Glutamatergic neuron (in vitro differentiated cells): ENCODE measurements at places on chromosomes 5 and 9.

DNA sequence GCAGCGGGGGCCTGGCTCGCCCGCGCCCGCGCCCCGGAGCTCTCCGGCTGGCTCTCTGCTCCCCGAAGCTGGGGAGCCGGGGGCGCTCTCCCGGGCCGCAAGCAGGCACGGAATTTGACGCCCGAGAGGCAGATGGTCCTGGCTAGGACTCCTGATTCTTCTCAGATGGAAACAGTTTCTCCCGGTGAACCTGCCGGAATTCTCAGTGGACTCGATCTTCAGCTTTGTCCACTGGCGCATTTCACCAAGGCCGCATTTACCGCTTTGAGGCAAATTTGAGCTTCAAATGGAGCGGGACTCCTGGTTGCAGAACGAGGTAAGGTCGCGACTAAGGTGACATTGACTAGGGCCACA lies 305.7 kb upstream of the KCNN2 start:
- DNase-seq = no peak

DNA sequence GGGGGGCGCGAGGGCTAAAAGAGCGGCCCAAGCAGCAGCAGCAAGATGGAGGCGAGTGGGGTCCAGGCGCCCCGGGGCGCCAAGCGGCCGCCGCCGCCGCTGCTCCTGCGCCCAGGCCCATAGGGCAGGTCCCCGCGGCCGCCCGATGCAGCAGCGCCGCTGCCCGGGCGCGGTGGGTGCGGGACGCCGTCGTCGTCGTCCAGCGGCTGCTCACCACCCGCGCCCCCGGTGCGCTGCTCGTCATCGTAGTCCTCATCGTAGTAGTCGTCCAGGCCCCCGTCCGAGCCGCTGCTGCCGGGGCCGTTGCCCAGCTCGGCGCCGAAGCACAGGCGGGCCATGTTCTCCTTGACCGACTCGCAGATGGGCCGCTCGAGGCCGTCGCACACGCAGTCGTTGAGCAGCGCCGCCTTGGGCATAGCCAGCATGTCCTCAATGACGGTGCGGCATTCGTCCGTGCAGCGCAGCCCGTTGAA lies 1.5 kb downstream of the GAS1 start:
- peak; percentile 69 for DNase-seq

DNA sequence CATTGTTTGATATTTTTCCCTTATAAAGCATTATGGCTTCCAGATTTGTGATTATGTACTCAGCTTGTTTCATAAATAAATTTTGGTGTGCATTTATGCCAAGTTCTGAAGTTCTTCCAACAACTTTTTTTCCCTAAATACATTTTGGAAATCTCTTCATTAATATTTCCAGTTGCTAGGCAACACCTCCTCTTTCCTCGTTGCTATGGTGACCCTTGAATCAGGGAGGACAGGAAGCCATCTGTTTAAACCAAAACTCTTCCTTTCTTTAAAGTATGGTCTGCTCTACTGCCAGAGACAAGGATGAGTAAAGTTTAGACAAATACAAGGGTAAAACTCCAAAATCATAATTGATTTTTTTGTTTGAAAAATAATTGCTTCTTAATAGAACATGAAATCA lies 779.3 kb downstream of the CDH9 start:
- no peak for DNase-seq

- DNase-seq = no peak
Observed at GRCh38 chr9:136225366-136225747, 20.3 kb downstream of the QSOX2 start.

DNA sequence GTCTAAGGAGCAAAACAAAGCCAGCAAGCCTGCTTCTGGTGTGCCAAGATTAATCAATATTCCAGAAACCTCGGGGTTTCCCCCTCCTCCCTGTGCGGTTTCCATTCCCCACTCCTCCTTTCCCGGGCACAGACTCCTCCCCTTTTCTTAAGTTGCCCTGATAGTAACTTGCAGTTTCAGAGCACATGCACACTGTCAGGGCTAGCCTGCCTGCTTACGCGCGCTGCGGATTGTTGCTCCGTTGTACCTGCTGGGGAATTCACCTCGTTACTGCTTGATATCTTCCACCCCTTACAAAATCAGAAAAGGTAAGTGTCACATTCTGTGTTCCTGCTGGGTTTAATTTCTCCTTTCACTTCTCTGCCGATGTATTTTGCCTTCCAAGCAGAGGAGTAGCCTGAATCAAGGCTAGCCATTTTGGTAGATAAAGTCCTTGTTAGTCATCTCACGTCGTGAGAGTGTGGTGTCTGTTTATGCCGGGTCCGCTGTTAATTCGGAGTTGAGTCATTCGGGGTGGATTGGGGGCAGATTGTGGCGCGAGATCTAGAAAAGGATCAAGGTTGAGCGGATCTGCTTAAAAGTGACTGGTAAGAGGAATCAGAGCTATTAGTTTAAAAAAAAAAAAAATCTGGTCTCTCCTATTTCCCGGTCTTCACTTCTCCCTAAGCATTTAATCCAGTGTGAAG lies at the start of gene SLC1A3:
TSS of gene SLC1A3 (plus strand) at position 179 of the 686 bp plus-strand sequence. CDS start 1,818 bp downstream, outside the sequence.
- peak; percentile 25 for DNase-seq

DNA sequence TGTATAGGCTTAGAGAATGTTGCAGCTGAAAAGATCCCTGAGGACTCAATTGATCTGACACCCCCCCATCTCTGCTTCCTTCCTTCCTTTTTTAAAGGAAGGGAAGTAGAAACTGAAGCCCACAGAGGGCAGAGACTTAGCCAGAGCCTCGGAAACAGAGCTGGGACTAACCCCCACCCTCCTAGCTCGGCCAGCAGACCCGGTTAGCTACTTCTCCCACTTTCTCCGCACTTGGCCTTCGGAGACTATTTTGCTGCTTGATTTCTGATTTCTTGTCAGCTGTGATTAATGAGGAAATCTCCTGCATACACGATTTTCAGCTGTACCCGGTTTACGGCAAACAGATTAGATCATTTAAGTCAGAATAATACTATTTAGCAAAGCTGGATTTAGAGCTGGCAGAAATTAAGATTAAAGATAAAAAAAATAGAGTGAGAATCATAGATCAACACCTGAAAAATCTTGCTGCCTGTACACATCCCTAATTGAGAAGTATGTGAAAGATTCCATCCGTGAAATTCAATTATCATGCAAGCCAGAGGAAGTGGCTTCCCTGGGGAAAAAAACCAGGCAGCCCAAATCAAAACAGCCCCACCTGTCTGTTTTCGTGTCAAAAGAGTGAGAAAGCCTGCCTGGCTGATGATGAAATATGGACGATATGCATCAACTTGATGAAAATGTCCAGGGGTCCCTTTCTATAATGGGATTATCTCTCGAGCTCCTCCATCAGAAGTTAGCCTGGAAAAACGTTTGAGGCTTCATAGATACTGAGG lies 159.5 kb upstream of the SHB start:
- no peak for DNase-seq

DNA sequence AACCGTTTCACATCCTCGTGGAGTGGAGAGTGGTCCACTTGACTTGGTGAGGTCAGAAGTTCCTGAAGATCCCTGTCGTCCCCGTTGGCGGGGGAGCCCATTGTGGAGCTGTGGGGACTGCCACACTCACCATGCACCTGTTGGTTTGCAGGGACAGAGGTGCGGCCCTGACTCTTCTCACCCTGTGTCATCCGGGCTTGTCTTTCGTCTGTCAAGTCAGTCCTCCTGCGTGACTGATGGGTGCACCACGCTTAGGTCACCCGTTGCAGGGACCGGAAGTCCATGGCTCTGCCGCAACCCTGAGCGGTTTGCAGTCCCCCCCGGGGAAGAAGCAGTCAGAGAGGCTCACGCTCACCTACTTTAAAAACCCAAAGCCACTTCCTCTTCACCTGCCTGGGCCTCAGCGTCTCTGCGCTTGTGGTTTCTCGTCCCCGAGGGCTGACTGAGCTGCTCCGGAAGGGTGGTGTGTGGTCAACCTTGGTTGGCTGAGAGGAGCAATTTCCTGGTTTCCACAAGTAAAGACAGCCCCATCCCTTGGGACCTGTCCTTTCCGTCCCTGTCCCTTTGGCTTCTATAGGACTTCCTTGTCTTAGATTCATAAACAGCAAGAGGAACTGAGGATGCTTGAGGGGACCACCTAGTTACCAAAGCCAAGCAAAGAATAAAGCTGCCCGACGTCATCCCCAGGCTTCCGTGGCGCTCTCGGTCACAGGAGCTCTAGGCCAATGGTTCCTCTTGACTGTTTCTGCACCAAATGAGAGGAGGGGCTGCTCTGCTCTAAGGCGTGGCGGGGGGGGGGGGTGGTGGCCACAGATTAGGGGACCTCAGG lies 53.2 kb downstream of the USP20 start:
- no peak for DNase-seq

DNA sequence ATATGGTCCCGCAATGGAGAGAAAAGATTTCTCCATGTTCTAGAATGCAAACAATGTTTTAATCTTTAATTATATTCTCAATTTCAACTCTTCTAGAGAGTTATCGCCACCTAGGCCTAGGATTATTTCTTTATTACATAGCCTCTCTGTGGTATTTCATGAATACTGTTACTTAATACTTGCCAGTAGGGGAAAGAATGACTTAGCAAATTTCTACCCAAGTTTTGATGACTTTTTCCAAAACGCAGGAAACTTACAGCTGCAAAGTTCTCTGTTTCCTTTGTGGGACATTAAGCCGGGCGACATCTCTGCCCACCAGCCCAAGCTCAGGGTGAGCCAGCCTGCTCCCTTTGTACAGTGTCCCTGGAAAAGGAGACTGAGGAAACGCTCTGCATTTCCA lies 73.8 kb downstream of the MED27 start:
- no peak for DNase-seq

DNA sequence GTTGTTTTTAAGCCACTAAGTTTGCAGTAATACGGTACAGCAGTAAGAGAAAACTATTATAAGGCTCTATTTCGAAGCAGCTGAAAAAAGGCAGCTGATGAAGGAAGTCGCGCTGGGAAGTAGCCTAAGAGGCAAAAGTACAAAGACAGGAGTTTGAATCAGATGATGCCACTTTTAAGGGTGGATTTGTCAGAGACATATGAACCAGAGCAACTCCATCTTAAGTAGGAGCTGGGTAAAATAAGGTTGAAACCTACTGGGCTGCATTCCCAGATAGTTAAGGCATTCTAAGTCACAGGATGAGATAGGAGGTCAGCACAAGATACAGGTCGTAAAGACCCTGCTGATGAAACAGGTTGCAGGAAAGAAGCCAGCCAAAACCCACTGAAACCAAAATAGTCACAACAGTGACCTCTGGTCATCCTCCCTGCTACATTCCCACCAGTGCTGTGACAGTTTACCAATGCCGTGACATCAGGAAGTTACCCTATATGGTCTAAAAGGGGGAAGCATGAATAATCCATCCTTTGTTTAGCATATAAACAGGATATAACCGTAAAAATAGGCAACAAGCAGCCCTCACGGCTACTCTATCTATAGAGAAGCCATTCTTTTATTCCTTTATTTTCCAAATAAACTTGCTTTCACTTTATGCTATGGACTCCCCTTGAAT lies 91.8 kb upstream of the PRSS3 start:
- no peak for DNase-seq

DNA sequence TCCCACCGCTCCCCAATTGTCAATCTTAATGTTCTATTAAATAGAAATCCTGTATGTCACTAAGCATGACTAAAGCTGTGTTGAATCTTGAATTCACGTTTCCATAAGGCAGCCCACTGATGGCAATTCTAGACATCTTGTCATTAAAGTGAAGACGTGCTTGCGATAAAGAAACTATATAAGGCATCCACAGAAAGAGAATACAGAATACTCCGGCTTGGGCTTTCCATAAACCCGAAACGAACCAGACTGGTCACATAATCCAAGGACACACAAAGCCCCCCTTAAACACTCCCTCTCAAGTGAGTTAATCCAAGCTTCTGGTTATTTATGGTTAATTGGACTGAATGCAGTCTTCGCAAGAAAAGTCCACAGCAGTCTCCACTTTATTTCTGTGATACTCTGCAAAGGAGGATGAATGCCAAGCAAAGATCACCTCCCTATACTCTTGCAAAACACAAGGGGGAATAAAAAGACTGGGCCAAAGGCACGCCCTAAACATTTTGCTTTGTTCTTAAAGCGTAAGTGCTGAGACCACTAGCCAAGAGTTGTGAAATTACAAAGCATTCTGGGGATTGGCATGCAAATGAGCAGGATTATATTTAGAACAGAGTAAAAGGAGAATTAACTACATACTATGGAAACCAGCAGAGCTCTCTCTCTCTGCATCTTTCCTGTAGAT lies 54.7 kb downstream of the DPYSL3 start:
- DNase-seq = no peak

DNA sequence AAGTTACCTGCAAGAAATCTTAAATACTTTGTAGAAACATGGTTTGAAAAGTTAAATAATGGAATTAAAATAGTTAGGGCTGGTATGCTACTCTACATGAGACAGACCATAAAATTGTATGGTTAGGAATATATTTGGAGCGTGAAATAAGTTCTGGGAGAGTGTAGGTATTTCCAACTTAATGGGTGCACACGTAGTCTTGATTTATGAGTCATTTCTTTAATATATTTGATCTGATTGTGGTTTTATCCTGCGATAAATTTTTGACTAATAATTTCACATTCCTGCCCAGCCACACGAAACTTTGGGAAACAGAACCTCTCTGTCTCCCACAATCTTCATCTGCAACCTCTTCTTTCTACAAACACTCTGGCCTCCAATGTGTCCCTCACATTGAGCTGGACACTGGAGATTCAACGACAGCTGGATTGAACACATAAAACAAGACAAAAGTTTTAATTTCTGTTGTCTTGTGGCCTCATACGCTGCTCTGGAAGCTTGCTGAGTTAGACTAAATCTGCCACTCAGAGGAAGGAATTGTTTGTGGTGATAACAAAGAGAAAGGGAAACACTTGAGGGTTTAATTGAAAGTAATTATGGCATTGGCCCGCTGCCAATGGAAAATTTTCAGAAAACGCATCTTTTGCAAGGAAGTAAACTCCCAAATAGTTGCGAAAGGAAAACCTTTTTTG lies 201.8 kb upstream of the ZNF608 start:
- no peak for DNase-seq

- peak; percentile 85 for DNase-seq
Observed at GRCh38 chr5:137075163-137075970, 423.8 kb downstream of the SPOCK1 start.

DNA sequence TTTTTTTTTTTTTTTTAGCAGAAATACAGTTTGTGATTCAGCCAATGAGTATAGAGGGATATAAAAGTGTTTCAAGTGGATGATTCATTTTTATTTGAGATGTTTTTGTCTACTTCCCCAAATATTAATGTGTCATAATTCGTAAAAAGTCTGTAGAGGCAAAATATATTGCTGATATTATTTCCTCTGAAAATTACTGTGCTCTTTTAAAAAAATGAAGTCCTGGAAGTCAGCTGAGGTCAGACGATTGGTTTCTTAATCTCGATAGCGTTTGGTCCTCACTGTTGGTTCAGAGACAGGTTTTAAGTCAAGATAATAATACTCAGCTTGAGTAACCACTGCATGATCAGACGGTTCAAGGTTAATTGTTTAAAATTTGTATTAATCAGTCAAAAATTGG lies 19.5 kb downstream of the IL9 start:
- DNase-seq = no peak

- no peak for DNase-seq
Observed at GRCh38 chr9:26391036-26391435, 501.6 kb downstream of the CAAP1 start.

- DNase-seq = no peak
Observed at GRCh38 chr5:32022638-32023037, 151.5 kb downstream of the GOLPH3 start.
